Thoracic aorta endothelial cell (primary cell): ENCODE measurements at places on chromosomes 2 and 18. TPM values are rescaled to one million over a fixed set of nuclear protein-coding genes. Genes with fewer than 3 reads are reported as not detected.

OR6B3 gene
- not detected in 2 replicates for total RNA-seq

CDH7 gene
- not detected in 2 replicates for total RNA-seq

PPP1R1C gene
- 0.43 and 0.53 TPM in 2 replicates for total RNA-seq

SLC11A1 gene
- 0.13 TPM in 1 of 2 replicates, not detected in the other for total RNA-seq

EN1 gene
- not detected in 2 replicates for total RNA-seq

INPP5D gene
- 36.8 and 39.6 TPM in 2 replicates for total RNA-seq

ALKAL2 gene
- not detected in 2 replicates for total RNA-seq
